CD14-positive monocyte (primary cell): ENCODE measurements at places on chromosomes 6 and 20. TPM values are rescaled to one million over a fixed set of nuclear protein-coding genes. Genes with fewer than 3 reads are reported as not detected.

MCHR2 gene
- polyA plus RNA-seq = not detected

EZR gene
- polyA plus RNA-seq = 38.8 and 68.1 TPM in 2 replicates

SAMD5 gene
- polyA plus RNA-seq = not detected

C20orf144 gene
- not detected for polyA plus RNA-seq

C6orf52 gene
- polyA plus RNA-seq = not detected

CLDN20 gene
- not detected for polyA plus RNA-seq

HLA-DQB2 gene
- polyA plus RNA-seq = 37.5 and 57.0 TPM in 2 replicates

TUBB2B gene
- 3.5 and 3.7 TPM in 2 replicates for polyA plus RNA-seq

C4B gene
- not detected for polyA plus RNA-seq

RNF39 gene
- polyA plus RNA-seq = not detected

PLA2G7 gene
- polyA plus RNA-seq = 53.5 TPM

DZANK1 gene
- polyA plus RNA-seq = 0.42 and 1.3 TPM in 2 replicates

EPPIN gene
- polyA plus RNA-seq = not detected in 2 replicates

RALGAPA2 gene
- polyA plus RNA-seq = 6.2 TPM

TBP gene
- 14.5 and 21.7 TPM in 2 replicates for polyA plus RNA-seq
